Stimulated activated CD4-positive, alpha-beta T cell treated with anti-CD3 and anti-CD28 coated beads, TNF-alpha, amount 100 ng/mL, for 48 hours (primary cell): ENCODE measurements at places on chromosomes 12 and 14.

DNA sequence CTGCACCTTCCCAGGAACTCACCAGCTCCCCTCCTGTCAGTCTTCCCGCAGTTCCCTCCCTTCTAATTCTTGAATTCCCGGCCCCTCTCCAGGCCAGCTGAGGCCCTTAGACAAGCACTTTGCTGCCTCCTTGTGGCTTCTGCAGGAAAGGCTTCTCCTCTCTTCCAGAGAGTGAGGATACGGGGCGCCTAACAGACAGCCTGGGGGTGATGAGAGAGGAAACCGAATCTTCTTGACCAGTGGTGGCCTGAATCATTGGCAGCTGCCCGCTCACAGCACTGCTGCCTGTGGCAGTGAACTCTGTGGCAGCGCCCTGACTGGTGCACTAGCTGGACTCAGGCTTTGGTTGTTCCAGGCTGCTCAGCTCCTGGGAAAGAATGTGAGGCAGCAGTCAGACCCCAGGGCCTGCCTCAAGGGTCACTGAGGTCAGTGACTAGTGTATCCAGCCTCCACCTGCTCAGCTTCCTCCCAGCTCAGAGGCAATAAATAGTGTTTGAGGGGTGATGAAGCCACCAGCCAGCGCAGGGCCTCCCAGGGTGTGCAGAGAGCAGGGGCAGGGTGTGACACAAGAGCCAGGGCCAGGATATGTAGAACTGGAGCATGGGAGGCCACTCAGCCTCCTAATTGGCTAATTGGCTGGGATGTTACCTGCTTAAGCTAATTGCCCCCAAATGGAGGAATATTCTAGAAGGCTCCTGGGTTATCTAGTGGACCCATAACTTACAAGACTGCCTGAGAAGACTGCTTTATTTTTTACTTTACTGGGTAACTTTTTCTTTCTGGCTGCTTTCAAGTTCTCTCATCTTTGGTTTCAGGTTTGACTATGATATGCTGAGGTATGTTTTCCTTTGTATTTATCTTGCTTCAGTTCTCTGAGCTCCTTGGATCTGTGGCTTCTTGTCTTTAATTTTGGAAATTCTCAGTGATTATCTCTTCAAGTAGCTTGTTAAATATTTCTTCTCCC lies 12.9 kb upstream of the MCRS1 start:
- DNase-seq = no peak

DNA sequence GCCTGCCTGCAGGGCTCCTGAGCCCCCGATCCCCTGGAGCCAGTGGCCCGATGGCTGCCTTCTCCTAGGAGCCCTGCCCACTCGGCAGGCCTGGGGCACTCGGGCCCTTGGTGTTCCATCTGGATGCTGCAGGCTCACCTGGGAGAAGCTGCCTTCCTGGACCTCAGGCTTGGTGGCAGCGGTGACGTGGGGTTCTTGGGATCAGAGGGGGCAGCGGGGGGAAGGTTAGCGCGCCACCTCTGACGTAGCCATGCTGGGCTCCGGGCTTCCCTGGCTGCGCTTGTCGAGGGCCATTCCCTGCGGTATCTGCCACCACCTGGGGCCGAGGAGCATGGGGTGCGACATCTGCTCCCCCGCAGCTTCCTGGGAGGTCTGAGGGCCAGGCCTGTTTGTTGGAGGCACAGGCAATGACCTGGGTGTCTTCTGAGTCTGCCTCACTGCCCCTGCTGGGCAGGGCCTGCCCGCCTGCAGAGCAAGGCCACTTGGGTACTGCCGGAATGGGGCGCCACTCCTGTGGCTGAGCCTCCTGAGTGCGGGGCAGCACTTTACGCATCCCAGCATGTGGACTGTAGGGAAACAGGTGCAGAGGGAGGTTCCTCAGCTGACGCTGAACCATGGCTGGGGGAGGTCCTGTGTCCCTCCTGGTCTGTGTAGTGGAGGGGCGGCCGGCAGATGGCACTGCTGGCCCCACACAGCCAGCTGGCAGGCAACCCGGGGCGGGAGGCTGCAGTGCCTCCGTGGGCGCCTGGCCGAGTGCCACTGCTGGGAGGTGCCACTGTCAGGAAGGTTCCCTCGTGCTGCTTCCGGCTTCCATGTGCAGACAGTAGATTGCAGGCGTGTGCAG lies 20.3 kb downstream of the MTA1 start:
- no peak for DNase-seq

- DNase-seq = no peak
Observed at GRCh38 chr14:36646664-36647416, 14.8 kb upstream of the PAX9 start.

DNA sequence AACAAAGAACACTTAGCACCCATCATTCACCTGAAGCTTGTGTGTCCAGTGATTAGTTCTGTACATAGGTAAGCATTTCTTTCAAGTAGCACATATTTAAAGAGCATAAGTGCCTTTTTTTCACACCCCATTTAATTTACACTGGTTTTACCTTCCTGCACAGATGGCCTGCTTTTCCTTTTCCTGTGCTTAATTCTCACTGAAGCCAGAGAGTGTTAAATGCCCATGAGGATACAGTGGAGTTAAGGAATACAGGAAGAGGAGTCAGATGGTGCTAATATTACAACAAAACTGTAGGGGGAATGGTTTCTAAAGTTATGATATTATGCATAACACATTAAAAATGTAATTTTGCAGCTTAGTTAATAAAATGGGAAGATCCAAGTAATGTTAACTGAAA lies 31.0 kb upstream of the SLC38A1 start:
- no peak for DNase-seq

DNA sequence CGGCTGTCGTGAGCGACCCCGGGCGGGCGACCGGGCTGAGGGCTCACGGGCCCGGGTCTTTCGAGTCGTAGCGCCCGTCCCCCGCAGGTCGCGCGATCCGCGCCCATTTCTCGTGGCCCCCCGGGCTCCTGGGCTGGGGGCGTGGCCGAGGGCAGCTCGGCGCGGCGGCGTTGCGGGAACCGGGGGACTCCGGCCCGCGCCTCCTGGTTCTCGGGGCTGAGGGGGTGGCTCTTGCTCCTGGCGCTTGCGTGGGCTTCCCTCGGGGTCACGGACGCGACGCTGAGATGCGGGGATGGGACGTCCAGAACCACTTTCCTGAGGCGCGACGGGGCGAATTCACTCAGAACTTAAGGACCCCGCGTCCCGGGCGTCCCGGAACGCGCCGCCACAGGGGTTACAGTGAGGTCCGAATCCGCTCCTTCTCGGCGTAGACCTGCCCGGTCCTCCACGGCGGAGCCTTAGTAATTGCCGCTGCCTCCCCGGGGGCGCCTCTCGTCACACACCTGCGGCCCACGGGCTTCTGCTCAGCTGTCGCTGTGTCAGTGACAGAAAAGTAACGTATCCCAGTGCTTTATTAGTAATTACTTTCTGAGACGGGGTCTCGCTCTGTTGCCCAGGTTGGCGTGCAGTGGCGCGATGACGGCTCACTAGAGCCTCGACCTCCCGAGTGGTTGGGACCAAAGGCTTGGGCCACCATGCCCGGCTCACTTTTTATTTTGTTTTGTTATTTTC lies 606 bp downstream of the EP400 start:
- DNase-seq = peak; percentile 21

DNA sequence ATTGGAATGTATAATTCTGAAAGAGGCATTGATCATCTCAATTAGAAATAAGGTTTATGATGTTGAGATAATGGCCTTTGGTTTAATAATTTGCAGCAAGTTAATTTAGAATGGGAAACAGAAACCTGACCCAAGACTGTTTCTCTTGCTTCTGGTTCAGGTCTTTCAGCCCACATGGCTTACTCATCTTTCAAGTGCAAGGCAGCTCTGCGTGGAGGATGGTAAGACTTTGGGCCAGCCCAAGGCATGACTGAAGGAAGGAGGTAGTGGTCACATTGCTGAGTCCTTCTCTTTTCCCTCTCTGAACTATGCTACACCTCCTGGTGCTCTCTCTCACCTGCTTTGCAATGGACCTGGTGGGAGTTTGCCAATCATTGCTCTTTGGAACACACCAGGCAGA lies 98.7 kb downstream of the CAND1 start:
- no peak for DNase-seq
